ENCODE measurements at places on chromosomes 16 and 17.

- DNase-seq: no peak
These were observed 12.1 kb downstream of the CD300A start for GRCh38 chr17:74478420-74479100.

- peak; percentile 98 for DNase-seq
These were observed 19.0 kb downstream of the CENPX start for GRCh38 chr17:82003411-82004381.

GRCh38 chr17:42891539-42892152 is 9.0 kb upstream of the G6PC1 start:
- DNase-seq: no peak

- DNase-seq: peak; percentile 10
These were observed 4.1 kb downstream of the SYNGR2 start for GRCh38 chr17:78172249-78173051.

DNA sequence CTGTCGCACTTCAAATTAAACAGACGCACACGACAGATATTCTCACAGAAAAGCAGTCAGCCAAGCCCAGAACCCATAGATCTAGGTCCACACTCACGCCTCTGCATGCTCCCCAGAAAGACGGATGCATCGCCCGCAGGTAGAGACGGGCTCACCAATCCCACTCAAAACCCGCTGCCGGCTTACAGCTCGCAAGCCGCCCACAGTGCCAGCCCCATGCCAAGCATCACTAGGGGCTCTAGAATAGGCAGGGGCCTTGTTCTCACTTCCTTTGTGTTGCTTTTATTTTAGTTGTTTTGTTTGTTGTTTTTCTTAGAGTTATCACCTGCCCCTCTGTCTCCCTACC is 336 bp upstream of the BMERB1 start:
- no peak for DNase-seq

- DNase-seq: peak; percentile 44
These were observed 24.4 kb upstream of the PMP22 start for GRCh38 chr17:15289285-15290183.

DNA sequence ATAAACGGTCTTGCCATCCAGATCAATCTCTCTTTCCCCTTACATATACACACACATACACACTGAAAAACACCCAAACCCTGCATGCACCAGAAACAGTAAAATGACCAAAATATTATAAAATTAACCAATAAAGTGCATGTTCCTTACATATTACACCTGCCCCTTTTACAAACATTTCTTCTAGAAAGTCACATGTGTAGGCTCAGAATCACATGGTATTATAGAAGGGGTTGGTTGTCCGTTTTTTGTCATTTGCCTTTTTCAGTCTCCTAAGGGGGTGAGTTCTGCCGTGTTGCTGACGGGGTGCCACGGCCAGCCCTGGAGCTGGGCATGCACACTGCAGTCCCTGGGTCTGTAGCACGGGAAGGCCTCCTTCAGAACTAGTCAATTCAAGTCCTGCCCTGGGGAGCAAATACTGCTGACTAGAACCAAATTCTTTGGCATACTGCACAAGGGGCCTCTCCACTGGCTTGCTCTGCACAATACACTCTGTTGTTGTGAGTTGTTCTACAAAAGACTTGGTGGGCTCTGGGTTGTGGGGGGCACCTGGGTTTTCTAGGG is 8.0 kb upstream of the CORO6 start:
- DNase-seq: no peak

DNA sequence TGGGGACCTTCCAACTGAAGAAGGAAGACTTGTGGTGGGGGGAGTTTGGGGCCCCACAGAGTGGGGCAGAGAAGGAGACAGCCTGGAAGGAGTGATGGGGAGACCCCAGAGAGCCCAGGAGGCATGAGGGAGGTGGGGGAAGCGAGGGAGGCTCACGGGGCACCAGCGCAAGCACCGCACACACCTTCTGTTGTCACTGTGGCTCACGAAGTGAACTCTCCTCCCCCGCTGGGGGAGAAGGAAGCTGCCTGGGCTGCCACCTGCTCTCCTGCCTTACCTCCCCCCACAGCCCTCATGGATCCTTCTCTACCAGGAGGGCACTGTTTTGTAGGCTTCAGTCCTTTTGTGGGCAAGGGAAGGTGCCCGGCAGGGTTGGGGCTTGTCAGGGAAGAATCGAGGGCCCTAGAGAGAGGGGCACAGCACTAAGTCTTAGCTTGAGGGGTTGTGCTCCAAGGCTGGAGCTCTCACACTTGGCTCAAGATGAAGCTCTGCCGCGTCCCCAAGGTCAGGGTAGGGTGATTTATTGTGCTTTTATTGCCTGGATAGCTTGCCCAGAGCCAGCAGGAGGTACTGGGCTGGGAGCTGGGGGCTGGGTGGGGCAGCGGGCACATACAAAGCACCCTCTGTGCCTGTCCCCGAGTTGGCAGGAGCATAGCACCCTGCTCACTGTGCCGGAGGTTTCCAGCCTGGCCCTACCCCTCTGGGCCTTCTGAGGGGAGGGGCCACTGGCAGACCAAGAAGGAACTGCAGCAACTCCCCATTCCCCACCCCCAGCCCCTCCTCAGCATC is 4.6 kb upstream of the STARD3 start:
- DNase-seq: no peak

DNA sequence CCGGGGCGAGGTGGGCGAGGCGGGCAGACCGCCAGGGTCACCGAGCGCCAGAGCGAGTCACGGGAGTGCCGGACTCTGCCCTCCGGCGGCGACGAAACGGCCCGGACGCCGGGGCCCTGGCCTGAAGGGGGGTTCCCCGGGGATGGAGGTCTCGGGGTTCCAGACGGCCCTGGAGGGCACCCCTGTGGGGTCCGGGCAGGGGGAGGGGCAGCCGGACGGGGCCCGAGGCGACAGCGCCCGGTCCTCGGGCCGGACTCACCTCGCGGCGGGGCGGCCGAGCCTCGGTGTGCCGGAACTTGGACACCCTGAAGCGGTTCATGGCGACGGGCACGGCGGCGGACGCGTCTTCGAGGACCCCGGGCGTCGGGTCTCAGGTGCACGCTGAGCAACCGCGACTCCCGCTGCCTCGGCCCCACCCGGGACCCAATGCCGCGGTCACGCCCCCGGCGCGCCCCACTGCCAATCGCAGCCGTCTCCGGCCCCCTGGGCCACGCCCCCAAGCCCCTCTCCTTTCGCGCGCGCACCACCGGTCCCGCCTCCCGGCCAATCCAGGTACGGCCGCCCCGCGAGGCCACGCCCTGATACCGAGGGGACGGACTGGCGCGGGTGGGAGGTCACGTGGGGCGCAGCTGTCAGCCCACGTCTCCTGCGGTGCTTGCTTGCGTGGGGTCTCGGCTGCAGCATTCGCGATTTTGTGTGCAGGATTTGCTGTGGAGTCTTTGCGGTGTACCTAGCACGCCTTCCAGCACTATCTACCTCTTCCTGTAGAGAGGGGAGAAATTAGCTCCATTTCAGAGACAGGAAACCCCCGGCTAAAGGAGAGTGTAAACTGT is at the start of gene CORO7:
TSS of gene CORO7 (minus strand) at position 397 of the 833 bp plus-strand sequence. CDS start at position 319, 78 bp downstream.
- DNase-seq: peak; percentile 87

DNA sequence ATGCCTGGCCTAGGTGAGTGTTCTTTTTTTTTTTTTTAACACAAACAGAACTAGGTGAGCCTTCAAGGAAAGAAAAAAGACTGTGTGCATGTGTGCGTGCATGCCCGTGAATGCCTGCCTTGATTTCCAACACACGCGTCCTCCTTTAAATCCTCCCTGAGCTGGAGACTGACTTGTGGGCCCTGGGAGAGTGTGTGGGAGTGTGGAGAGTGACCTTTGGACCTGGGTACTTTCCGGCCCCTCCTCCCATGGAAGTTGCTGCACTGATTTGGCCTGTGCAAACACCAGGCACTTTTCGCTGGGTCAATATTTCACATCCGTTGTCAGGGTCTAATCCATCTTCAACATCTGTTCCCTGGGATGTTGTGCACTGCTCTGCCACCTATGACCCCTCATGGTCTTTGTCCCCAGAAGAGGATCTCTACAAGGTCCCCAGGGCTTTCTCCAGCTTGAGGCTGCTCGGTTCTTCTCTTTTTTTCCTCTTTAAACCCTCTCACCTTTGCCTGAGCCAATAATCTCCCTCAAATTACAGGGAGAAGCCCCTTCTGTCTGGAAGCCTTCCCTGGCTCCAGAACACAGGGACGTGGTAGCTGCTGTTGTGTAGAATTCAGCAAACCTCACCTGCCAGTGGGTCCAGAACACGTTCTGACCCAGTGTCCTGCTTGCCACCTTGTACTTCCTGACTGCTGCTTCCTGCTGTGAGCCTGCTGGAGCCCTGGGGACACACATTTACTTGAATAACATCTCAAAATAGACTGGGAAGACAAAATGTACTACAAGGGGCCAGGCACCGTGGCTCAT is 20.8 kb upstream of the ATP5MC1 start:
- DNase-seq: no peak

GRCh38 chr16:86676254-86676670 is 97.9 kb downstream of the FOXL1 start:
- DNase-seq: peak; percentile 76

GRCh38 chr17:61294777-61295176 is 104.9 kb upstream of the TBX2 start:
- peak; percentile 81 for DNase-seq

- peak; percentile 5 for DNase-seq
These were observed 289.2 kb upstream of the SALL1 start for GRCh38 chr16:51440131-51440889.

- peak; percentile 62 for DNase-seq
These were observed 36.6 kb upstream of the EMP2 start for GRCh38 chr16:10616756-10617640.

DNA sequence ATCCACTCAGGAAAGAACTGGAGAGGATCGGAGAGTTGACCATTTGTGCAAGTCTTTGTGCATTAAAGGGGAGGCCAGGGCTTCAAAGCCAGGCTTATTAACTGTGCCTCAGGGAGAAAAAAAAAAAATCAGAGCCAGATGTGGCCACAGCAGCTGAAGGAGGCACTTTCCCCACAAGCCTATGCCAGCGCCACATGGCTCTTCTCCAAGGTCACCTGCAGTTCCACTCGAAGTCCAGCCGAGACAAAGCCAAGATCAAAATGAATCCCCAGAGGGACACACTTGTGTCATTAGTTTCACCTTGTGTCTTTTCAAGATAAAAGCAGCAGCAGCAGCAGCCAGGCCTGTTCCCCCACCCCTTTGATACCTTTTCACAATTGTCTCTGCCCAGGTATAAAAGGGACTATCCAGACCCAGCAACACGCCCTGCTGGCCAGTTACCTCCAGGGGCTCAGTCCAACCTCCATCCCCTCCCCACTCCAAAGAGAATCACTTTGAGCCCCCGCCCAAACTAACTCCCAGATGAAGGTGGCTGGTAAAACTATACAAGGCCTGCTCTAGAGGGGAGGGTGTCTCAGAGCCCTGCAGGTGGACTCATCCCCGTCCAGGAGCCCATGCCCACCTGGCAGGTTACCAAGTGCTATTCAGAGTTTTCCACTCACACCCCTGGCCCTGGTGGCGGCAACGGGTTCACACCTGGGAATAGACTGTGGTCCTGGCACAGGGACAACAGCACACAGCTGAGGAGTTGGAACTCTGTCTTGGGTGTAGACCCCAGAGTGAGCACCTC is 29.2 kb downstream of the AXIN2 start:
- DNase-seq: no peak

GRCh38 chr17:73096211-73096610 is 3.7 kb upstream of the SLC39A11 start:
- DNase-seq: no peak

- DNase-seq: no peak
These were observed 24.9 kb downstream of the DBNDD1 start for GRCh38 chr16:89994389-89994720.

- DNase-seq: no peak
These were observed 27.7 kb downstream of the SPACA3 start for GRCh38 chr17:33019161-33019890.

GRCh38 chr16:14057878-14058382 is 13.2 kb upstream of the MRTFB start:
- peak; percentile 10 for DNase-seq

DNA sequence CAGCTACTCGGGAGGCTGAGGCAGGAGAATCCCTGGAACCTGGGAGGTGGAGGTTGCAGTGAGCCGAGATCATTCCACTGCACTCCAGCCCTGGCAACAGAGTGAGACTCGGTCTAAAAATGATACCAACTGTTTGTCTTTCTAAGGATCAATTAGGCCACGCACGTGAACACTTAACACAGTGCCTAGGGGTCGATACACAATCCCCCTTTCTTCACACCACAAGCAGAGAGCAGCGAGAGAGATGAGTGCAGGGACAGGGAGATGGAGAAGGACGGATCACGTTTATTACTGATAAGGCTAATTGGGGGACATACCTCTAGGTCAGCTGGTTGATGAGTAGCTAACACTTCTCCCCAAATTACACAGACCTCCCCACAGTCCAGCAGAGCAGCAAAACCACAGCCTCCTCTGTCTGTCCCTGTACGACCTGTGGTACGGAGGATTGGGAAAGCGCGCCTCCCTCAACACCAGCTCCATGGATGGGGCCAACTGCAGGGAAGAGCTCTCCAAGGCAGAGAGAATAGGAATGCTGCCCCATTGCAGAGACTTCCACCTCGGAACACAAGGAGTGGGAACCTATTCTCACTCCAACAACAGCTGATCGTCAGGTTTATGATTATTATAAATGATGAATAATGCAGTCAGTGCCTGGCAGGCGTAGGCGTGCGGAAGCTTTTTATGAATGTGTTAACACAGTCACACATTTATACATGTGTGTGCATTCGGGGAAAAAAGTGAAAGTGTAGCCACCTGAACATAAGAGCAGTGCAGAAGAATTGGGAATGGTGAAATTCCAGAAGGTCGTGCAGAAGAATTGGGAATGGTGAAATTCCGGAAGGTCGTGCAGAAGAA is 155.1 kb downstream of the C16orf95 start:
- no peak for DNase-seq

DNA sequence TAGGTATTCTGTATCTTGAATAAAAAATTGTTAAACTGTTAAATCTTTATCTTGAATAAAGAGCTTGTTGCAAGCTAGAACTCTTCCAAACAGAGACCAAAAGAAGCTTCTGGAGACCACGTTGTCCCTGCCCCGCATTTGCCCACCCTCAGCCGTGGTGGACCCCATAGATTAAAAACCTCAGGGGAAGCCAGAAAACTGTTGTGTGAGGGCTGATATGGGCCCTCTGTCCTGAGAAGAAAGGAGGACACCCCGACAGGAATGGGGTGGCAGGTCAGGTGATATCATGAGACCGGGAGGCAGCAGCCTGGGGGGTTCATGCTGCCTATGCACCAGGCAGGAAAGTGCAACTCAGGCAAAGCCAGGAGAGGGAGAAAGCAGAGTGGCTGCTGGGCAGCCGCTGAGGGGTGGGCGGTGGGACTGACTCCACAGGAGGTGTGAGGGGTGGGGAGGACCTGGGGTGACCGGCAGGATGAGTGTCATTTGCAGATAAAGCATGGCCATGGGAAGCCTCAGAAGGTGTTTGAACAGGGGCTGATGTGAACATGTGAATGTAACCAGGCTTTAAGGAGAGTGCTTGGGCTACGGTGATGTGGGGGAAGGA is 147.8 kb downstream of the IRF8 start:
- DNase-seq: no peak

DNA sequence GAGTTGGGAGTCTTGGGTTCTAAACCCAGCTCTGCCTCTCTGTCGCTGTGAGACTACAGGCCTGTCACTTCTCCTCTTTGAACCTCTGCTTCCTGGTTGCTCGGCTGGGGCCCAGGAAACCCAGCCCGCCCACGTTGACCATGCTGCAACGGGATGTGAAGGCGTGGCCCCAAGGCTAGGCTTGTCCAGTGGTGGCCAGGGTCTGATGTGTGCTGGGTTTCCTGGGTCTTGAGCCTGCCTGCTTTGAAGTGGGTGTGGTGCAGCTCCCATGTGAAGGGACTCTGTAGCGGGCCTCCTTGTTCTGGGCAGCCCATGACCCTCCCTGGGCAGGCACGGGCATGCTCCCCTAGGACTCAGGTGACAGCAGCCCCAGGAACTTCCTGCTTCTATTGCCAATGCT is 82.3 kb downstream of the SDR42E1 start:
- no peak for DNase-seq
